Activated CD8-positive, alpha-beta memory T cell treated with anti-CD3 and anti-CD28 coated beads for 1 hour (primary cell): ENCODE measurements at places on chromosomes 11 and 22.
A peak's percentile ranks its signal among the peaks of the same experiment; 100 is the strongest.

DNA sequence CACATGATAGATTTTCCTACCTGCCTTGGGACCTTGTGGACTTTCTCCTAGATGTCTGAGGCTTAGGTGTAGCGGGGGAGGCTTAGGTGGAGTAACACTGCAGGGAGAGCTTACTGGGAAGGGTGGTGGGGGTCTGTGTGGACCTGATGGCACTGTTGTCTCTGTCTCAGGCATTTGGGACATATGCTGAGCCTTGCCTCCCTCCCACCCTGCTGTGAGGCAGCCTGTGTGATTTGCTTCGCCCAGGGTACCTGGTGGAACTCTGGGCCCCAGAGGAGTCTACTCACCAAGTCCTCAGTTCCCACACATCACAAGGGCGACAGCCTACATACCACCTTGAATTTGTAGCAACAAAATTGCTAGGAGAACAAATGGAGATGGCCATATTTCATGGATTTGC is 80.7 kb downstream of the CEP164 start:
- no peak for DNase-seq

- no peak for DNase-seq
These were observed 1.1 kb upstream of the CEND1 start for GRCh38 chr11:790721-791564.

DNA sequence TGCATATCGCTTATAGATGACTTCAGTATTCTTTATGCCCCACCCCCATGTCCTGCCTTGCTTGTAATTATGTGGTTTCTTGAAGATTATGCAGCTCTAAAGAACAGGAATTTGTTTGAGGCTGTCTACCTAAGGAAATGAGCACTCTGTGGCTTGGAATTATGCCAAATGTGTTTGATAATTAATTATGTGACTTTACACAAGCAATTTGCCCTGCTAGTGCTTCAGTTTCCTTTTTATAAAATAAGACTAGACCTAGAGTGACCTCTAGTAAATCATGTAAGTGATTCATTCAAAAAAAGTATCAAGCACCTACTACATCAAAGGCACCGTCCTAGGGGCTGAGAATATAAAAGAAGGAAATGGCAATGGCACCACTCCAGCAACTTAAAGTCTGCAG is 491.5 kb upstream of the KIRREL3 start:
- no peak for DNase-seq

- DNase-seq, result no peak
These were observed 83.7 kb downstream of the CADM1 start for GRCh38 chr11:115420505-115420904.

GRCh38 chr11:14905104-14906033 is 13.3 kb upstream of the CYP2R1 start:
- peak; percentile 39 for DNase-seq

DNA sequence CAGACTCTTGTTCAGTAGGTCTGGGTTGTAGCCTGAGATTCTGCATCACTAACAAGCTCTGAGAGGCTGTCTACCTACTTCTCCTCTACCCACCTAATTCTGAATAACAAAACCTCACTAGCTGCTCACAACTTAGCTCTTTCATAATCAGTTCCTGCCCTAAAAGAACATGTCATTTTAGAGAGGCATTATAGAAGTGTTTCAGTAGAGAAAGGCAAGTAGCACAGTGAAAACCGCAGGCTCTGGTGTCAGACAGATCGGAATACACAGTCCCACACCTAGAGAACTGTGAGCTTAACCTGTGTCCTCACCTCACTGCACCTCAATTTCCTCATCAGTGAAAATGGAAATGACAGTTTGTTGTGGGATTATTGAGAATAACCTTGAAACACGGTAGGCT is 1337.6 kb upstream of the TENM4 start:
- DNase-seq, result no peak

GRCh38 chr22:49090853-49091135 is 736.9 kb downstream of the BRD1 start:
- DNase-seq, result no peak

DNA sequence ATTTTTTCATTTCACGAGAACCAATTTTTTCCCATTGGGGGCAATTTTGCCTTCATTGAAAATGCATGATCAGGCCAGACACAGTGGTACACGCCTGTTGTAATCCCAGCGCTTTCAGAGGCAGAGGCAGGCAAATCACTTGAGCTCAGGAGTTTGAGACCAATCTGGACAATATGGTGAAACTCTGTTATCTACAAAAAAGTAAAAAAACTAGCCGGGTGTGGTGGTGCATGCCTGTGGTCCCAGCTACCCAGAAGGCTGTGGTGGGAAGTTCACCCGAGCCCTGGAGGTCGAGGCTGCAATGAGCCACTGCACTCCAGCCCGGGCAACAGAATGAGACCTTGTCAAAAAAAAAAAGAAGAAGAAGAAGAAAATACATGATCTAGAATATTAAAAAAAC is 19.2 kb upstream of the UPK3A start:
- DNase-seq, result no peak

DNA sequence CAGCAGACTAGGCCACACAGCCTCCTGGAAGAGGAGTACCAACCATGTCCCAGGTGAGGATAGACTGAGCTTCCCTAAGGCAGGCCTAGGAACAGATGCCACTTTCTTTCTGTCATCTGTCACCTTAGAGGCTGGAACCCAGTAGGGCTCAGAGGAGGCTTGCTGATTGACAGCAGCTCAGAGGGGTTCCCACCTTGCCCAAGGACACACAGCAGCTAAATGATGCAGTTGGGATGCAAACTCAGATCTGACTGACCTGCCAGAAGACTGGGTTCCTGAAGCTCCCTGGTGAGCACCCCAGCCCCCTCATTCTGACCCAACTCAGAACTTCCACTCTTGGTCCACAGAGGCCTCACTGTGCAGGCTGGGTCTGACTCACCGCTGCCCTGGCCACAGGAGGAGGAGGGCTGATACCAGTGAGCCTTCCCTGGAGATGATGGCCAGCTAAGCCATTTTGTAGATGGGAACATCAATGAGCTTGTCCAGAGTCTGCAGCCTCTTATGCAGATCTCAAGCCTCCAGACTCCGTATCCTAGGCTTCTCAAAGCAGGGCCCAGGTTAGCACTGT is 14.0 kb downstream of the CAPN5 start:
- no peak for DNase-seq

GRCh38 chr22:39332441-39333064 is 13.1 kb upstream of the RPL3 start:
- DNase-seq, result no peak

- no peak for DNase-seq
These were observed 22.3 kb upstream of the TMA7B start for GRCh38 chr22:39937906-39938305.

DNA sequence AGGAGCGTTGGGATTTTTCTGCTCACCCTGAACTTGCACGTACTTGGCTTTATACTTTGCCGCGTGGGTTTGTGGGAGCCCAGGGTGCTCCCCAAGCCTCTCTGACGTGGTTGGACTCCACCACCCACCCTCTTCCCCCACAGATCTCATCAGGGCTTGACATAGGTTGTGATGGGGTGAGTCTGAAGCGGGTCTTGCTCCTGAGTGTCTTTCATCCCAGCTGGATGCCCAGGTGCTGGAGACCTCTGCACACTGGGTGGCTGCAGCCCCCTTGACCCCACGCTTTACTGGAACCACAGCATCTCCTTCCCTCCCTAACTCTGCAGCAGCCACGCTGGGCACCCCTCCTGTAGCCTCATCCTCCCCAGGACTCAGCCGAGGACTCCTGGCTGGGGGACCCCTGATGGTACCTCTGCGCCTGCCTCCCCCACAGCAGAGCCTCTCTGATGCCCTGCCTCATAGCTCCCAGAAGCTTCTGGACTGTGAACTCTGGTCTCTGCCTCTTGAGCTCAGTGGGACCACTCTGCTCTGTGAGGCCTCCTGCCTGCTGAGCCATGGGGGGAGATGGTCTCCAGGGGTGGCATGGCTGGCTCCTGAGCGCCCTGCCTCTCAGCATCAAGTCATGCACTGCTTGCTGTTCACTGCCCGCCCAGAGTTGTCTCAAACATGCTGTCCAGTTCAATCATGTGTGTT is 45.2 kb downstream of the MYEOV start:
- no peak for DNase-seq

- no peak for DNase-seq
These were observed 29.9 kb downstream of the TRPC6 start for GRCh38 chr11:101553891-101554292.

DNA sequence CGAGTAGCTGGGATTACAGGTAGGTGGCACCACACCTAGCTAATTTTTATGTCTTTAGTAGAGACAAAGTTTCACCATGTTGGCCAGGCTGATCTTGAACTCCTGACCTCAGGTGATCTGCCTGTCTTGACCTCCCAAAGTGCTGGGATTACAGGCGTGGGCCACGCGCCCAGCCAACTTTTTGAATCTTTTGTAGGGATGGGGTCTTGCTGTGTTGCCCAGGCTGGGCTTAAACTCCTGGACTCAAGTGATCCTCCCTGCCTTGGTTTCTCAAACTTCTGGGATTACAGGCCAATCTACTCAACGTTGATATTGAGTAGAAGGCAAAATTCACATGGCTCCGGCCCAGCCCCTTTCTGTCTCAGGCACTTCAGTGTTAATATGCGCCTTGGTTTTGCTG is 93.9 kb downstream of the MED15 start:
- DNase-seq, result no peak

DNA sequence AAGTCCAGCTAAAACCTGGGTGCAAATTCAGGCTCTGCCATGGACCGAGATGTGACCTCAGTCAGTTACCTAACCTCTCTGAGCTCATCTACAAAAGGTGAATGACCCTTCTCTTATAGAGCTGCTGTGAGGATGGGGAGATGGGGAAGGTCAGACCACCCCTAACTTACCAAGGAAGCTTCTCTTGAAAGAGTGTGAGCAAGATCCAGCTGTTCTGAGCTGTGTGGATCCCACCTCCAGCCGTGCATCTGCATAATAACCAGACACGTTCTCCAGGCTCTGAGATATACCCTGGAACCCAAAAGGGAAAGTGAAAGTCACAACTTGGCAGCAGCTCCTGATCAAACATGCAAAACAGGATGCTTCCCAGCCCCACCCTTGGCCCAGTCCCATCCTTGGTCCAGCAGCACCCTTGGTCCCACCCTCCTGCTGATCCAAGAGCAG is at the start of gene APOL3:
Gene APOL3 (minus strand): TSS at position 257 of the 444 bp plus-strand sequence. CDS start 11,700 bp downstream, outside the sequence.
- no peak for DNase-seq

DNA sequence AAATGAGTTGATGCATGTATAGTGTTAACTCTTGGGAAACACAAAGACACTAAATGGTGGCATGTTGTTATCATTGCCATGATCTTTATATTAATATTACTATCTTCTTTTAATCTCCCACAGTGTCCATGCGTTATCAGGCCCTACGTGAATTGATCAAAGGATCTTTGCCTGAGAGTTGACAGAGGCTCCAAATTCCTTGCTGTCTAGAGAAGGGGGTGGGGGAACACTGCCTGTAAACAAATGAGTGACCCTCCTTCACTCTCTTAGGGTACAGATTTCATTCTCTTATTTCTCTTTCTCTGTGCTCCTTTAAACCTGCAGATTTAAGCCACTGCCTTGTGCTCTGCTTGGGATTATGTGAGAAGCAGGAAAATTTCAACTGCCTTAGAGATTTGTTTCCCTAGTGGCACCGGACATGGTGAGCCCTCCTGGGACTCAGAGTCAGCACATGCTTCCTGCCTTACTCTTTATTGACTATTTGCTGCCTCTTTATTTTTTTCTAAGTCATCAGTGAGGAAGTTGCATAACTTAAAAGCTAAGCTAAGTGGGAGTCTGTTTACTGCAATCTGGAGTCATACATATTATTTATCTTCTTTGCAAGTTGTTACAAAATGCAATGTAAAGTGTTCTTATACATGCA is 122.9 kb downstream of the MAML2 start:
- no peak for DNase-seq

- no peak for DNase-seq
These were observed 531.5 kb upstream of the B3GAT1 start for GRCh38 chr11:134943544-134943943.

- DNase-seq, result no peak
These were observed 109.7 kb upstream of the TMEM45B start for GRCh38 chr11:129705933-129706332.

GRCh38 chr11:103652013-103652412 is 384.4 kb upstream of the DDI1 start:
- DNase-seq, result no peak

DNA sequence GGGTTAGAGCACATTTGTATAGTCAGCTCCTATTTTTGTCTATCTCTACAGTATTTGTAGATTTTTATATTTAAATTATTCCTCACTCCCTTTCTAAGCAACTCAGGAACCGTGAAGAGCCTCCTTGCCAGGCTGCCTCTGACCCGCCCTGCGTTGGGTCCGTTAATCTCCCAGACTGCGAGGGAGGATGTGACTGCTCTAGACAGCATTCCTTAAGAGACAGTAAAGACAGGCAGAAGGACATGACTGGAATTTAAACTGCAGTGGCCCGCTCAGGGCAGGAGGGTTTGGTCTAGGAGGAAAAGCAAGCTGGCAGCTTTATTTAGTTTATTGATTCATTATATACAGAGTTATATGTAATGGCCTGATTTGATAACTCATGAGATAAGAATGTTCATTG is 413.7 kb downstream of the TMEM135 start:
- DNase-seq, result no peak

DNA sequence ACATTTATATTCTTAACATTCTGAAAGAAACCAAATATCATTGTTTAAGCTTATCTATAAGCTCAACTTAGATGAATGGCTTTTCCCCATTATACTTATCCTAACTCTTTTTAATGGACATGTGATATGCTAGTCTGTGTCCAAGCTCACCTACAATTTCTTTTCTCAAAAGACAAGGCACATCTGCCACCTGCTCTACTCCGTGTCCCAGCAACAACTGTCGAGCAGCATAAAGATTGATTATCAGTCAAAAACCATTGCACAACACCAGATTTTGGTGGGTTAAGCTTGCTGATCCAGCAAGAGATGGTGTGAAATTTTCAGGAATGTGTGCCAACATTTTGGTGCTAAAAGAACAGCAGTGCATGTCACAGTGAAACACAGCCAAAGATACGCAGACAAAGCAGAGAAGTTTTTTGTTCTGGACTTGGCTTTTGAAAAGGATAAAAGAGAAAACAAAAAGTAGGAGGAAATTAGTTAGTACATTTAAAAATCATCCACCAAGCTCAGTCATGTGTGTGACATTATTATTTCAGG is 65.8 kb downstream of the DCDC1 start:
- DNase-seq, result no peak

DNA sequence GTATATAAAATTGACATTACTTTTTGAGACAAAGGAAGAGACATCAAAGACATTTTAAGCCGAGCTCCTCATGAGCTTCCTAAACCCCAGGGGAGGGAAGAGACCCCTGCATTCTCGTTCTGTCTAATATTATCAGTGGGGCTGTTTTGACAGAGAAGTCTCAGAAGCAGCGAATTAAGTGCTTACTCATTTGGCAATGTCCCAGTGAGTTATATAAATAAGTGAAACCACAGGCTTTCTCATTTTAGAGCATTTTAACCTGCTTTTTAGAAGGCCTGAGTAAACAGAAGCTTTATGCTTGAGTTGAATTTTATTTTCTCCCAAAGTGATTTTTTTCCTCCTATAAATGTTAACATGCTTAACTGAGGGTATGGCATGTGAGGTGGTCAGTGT is 23.2 kb upstream of the C1QTNF4 start:
- DNase-seq, result no peak

- no peak for DNase-seq
These were observed 9.0 kb upstream of the SEC14L6 start for GRCh38 chr22:30555282-30556210.
